ENCODE measurements at places on chromosomes 16 and 17.

DNA sequence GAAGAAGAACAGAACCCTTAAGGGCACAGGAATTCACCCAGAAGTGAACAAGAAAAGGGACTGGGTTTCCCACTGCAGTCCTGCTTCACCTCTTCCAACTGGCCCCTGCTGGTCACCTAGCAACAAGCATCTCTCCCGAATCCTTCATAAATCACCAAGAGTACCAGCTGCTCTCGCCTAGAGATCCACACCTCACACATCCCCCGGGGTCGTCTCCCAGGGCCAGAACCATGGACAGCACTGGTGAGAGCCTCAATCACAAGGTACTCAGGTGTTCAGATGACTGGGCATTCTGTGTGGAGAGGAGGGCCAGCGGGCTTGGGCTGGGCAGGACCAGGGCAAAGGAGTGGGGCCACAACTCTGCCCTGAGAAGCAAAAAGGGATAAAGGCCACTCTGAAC, 65.9 kb downstream of the CCT6B start:
- no peak for DNase-seq

- no peak for DNase-seq
These were observed 126.9 kb downstream of the PARN start for GRCh38 chr16:14502932-14503741.

GRCh38 chr17:34261568-34262337, 6.7 kb downstream of the CCL2 start:
- no peak for DNase-seq

GRCh38 chr17:26963163-26963503, 330.8 kb upstream of the WSB1 start:
- DNase-seq: no peak

DNA sequence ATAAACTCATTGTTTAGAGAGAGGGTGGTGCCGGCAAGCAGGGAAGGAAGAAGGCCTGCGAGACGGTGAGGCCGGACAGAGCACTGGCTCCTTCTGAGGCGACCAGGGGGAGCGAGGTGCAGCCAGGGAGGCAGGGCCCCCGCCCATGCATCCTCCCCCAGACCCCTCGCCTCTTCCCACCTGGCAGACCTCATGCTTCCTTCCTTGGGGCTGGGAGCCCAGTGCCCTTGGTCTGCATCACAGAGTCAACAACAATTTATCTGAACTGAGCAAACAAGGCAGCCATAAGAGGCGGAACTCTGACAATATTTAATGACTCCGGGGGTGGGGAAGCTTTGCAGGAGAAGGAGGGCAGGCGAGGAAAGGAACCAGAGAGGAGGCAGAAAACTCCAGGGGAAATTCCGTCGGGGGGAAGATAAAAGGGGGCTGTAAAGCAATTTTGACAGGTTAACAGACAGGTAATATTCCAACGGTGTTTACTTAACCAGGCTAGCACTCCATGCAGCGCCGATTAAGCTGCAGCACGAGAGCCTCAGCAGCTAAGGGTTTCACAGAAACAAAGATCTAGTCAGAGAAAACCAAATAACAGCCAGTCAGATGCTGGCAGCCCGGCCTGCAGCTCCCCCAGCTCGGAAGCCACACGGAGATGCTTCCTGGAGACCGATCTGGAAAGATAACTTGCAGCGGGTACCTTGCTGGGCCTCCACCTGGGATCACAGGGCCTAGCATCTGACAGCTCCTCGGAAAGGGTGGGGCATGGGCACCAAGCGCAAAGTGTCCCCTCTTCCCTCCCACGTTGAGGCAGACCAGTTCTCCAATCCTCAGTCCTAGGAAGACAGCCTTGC, 398.2 kb downstream of the SOX9 start:
- no peak for DNase-seq

GRCh38 chr17:20033415-20033814, 24.3 kb downstream of the SPECC1 start:
- no peak for DNase-seq

- DNase-seq: no peak
These were observed 162.7 kb upstream of the CDC42EP4 start for GRCh38 chr17:73474370-73474988.

DNA sequence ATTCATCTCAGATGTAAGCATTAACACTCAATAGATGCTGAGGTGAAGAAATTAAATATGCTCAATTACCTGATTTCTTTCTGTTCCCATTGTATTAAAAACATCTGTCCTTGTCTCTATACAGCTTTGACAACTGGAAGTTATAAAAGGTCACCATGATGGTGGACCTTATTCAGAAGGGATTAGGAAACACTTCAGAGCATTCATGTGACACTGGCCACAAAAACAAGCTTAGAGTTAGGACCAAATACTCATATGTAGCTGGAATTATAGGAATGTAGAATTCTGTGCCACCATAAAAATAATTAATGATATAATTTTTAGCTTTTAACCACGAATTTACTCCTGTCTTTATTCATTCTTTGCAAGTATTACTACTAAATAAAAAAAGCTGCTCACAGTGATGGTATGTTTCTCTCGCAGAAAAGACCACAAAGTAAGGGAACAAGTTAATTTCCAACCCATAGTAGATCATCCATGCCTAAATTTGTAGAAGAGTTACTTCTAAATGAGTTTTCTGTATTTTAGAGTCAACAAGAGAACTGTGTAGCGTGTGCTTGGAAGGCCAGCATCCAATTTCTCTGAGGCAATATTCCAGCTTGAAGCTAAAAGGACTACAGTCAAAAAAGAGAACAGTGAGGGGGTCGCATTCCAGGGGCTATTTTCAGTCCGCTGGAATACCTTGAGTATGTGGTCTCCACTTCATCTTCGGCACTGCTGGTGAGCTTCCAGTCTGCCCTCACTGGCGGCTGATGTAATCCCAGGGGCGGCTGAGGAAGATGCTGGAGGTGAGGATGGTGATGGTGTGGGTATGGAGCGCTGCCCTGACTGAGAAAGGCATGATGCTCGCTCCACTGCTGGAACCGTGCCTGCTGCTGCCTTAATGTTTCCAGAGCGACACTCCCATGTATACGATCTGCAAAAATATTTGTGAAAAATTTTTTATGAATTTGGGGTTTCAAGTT, 63.7 kb downstream of the CACNG1 start:
- DNase-seq: no peak

- peak; percentile 73 for DNase-seq
These were observed 712 bp downstream of the TMEM256 start for GRCh38 chr17:7403043-7403726.

DNA sequence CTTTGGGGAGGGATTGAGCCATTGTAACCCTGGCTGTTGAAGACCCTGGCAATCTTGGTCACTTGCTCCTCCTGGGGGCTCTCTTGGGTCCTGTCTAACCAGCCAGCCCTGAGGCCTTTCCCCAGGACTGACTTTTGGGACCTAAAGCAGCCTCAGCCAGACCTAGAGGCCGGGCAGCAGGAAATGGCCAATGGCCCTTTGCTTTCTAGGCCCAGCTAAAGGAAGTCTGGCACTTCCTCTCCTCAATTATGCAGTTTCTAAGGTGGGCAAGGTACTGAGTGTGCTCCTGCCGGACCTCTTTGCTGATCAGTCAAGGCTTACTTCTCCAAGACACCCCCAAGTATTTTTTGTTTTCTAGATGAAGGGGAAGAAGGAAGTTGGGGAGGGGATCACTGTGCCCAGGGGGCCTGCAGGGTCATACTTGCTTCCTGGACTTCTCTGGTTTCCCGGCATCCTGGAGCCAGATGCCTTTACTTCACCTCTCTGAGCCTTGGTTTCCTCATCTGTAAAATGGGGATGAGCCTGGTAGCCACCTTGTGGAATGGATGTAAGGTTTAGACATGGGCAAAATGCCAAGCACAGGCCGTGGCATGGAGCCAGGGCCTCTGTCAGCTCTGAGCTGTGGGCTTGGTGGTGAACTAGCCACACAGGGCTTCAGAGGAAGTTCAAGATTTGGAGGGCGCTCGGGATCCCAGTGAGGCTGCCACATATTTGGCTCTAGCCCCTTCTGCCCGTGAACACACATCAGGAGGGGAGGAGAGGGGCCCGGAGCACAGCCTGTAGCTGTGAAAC, 8.6 kb downstream of the CX3CL1 start:
- no peak for DNase-seq

DNA sequence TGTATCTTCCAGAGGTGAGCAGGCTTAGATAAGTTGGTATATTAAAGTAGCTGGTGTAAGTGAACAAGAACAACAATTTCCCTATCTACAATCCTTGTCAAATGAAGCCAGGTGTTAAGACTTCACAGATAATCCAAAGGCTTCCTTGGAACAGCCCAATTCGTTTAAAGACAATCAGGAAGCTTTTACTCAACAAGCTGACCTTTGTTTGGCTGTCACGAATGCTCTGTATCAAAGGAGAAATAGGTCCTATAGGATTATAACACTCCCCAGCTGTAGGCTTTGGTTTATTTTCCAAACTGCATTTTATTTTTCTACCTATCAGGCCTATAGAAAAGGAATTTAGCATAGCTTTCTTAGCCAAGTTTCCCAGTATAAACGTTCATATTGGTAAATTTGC, 766.5 kb upstream of the GOT2 start:
- no peak for DNase-seq

DNA sequence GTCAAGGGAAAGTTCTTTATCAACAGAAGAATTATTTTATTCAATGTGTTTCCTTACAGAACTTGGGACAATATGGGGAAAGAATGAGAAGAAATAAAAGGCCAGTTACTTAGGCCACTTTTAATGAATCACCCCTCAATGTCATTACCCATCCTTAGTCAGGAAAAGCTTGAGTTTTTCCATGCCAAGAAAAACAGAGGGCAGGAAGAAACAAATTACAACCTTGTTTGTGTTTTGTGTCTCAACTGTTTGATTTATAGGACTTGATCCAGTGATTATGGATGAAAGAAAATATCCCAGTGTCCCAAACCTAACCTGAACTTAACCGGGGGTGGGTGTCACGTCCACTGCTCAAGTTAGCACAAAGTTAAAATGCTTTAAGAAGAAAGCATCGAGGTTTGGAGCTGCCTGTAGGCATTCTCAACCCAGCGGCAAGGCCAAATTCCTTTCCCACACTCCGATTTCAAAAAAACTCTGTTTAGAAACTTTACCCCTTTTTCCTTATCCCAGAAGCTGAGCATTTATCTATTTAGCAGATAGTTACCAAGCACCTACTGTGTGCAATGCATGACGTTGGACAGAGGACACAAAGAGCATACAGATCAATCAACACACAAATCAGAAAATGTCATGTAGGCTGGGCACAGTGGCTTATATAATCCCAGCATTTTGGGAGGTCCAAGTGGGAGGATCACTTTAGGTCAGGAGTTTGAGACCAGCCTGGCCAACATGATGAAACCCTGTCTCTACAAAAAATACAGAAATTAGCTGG, 14.0 kb upstream of the CYB5B start:
- no peak for DNase-seq

- no peak for DNase-seq
These were observed 484.1 kb upstream of the SALL1 start for GRCh38 chr16:51635181-51635580.

GRCh38 chr17:63692195-63692816, 7.6 kb downstream of the LIMD2 start:
- DNase-seq: peak; percentile 75

- peak; percentile 84 for DNase-seq
These were observed 103.4 kb downstream of the ZNF778 start for GRCh38 chr16:89320782-89321501.

GRCh38 chr17:31538080-31538762, 146.7 kb downstream of the RAB11FIP4 start:
- DNase-seq: no peak

DNA sequence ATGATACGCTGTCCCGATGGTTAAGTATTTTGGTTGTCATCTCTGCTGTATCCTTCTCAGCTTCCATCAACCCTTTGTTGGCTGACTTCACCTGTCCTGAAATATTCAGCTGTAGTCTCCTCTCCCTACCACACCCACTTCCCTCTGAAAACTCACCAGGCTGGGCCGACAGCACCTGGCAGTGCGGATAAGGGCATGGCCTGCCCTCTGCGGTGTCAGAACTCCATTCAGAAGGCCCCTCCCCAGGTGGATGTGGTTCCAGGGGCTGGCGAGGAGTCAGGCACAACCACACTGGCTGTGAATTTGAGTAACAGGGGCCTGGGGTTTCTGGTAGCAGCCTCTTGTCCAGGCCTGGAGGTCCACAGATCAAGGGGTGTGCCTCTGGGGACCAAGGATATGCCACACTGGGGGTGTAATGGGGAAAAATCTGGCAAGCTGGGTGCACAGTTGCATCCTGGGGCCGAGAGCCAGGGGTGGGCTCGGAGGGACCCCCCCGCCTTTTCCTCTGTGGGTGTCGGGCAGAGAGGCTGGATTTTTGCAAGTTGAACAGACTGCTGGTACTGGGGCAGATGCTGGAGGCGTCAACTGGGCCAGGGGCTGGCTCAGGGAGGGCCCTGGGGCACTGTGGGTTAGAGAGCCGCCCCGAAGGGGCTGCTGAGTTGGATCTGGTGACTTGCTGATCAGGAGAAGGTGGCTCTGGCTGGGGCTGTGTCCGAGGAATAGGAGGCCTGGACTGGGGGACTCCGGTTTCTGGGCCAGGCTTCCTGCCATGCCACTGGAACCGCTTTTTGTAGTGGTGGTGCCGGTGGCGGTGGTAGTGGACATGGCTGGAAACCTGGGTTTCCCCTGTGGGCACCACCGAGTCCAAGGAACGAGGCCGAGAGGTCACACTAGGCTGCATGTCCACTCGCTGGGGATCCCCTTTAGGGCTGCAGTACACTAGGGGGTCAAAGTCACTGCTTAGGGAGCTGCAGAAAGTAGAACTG, 5.6 kb upstream of the SUPT4H1 start:
- no peak for DNase-seq

DNA sequence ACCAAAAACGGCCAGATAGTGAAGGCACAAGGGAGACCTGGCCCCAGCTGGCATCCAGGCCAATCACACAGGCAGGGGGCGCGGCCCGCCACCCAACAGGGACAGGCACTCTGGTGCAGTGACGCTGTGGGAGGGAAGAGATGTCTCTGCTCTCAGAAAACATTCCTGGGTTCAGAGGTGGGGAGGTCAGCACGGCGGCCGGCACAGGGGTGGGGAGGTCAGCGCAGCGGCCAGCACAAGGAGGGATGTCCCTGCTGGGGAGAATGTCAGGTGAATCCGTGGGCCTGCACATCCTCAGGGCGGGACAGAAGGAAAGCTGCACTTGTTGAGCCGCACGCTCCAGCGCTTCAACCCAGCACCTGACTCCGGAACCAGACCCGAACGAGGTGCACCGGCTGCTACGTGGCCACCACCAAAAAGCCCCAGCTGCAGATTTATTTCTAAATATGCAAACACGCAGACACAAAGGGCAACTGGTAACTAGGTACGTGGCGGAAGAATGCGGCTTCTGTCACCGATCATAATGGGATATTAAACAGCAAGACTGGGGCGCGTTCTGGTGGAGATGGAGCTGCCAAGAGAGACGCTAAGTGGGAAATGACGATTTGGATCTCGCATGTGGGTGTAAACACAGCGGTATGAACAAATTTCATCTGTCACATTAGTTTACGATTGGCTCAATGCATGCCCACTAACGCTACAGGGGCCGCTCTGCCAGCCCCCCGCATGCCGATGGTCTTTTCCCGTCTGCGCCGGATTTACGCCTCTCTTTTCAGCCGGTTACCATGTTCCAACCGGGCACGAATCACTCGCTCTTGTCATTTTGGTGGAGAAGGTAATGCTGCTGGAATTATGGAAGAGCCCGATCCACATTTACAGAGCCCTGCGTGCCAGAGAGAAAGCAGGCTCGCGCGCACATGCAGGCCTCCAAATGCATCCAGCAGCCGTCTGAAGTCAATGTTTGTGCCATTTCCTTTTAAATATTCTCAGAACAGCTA, 15.5 kb downstream of the SLC38A10 start:
- DNase-seq: no peak
